ENCODE measurements at places on chromosomes 2 and 18.
A peak's percentile ranks its signal among the peaks of the same experiment; 100 is the strongest.

GRCh38 chr2:226671141-226671676 is 128.4 kb downstream of the IRS1 start:
- DNase-seq: no peak

DNA sequence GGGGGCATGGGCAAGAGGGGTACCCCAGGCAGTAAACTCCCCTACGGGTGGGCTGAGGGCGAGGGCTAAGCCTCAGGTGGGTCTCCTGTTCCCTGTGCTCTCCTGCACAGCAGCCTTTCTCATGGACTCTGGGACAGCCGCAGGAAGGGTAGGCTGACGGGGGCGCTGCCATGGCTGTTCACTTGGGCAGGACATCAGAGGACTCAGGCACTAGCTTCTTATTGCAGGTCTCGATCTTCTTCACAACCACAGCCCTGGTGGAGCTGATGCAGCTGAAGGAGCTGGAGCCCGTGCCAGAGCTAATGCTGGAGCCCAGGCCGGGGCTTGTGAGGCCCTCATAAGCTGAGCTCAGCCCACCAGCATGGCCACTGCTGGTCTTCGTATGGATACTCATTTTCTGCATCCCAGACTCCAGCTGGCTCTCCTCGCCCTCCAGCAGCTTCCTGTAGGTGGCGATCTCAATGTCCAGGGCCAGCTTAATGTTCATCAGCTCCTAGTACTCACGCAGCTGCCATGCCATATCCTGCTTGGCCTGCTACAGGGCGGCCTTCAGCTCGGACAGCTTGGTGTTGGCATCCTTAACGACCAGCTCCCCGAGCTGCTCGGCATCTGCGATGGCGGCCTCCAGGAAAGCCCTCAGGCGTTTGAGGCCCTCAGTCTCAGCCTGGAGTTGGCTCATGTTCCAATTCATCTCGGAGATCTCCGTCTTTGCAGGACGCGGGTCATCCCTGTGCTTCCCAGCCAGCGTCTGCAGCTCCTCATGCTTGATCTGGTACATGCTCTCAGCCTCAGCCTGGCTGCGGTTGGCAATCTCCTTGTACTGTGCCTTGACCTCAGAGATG is 359.8 kb upstream of the SETBP1 start:
- DNase-seq: no peak

- DNase-seq: peak; percentile 58
These were observed 97.6 kb upstream of the SEC11C start for GRCh38 chr18:59041819-59042815.

GRCh38 chr2:45008296-45009129 is 739 bp downstream of the SIX2 start:
- DNase-seq: no peak

DNA sequence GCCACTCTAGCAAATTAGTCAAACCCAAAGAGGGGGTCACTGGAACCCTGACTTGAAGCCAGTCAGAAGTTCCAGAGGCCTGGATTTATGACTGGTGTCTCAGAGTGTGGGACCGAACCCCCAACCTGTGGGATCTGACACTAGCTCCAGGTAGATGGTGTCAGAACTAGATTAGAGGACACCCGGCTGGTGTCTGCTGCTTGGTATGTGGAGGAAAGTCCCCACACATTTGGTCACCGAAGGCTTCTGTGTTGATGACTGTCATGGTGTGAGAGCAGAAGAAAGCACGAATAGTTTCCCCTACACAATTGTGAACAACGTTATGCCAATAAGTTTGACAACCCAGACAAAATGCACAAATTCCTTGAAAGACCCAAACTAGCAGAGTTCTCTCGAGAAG is 48.1 kb downstream of the B3GNT2 start:
- no peak for DNase-seq

GRCh38 chr18:48032876-48033789 is 102.7 kb upstream of the SMAD2 start:
- no peak for DNase-seq

GRCh38 chr2:136221026-136221425 is 103.1 kb upstream of the CXCR4 start:
- no peak for DNase-seq

DNA sequence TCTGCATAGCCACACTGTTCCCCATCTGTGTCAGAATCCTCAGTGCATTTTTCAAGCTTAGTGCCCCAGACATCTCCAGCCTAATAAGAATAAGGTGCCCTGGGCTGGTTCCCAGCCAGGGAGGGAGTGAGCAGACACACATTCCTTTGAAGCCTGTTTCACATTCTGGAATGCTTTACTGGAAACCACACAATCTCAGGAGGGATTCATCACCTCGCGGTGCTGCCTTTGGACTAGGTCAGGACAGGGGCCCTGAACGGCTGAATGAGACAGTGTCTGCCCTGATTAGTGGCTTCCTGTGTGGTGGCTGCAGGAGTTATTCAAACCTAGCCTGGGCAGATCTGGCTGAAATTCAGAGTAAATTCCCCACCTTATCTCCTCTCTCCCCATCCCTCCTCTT is 108.0 kb upstream of the LDAH start:
- no peak for DNase-seq

- no peak for DNase-seq
These were observed 129.2 kb downstream of the ETAA1 start for GRCh38 chr2:67526283-67526682.

DNA sequence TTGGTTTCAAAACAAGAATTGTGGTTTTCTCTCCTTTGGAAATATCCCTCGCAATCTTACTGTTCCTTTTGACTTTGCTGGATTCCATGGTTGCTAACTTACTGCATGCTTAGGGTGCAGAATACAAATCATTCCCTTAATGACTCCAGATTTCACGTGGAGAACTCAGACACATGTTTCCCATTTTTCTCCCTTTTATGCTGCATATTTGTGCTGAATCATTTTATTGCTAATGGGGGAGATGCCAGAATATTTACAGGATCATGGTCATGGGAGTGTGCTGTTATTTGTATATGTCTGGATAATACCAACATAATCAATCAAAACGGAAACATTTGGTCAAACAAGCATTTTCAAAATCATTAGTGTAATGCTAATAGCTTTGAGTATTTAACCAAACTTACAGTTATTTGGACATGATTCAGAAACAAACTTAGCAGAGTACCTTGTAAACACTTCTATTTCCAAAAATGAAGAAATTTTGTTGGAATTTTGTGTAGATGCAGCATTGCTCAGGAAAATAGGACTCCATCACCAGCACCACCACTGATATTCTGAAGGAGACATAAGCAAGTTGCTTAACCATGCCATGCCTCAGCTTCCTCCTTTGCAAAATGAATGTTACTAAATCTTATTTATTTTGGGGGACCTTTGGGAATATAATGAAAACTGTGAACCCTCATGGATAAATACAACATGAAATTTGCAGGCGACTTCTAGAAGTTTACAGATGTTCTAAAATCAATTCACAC is 122.5 kb upstream of the RND3 start:
- DNase-seq: no peak

DNA sequence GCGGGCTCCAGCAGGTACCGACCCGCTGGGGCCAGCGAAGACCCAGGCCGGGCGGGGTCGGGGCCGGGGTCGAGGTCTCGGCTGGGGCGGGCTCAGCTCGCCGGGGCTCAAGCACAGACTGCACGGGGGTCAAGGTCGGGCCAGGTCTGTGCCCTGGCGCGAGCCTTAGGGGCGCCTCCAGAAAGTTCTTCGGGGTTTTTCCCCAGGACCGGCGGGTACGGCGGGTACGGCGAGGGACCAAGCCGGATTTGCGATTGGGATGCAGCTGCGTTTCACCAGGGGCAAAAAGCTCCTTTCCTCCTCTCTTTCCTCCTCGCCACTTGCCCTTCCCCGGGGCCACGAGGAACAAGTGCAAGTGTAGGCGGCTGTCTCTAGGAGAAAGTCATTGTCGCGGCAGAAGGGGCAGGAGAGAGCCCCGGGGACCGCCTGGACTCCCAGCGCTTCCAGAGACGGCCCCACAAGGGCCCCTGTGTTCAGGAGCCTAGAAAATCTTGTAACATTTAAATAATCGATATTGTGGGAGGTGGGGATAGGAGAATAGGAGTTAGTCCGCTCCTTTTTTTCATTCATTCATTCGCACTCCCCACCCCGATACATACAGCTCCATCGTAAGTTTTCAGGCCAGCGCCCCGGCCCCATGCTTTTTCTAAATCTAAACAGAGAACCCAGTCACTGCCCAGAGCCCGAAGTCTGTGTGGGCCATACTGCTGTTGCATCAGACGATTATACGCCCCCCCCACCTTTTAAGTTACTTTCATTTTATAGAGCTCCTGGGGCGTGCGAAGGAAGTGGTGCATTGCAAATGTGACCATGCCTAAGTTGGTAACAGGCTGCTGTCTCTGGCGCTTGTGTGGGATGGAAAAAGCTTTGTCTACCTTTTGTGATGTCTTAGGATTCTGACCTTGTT is 679 bp downstream of the PMAIP1 start:
- no peak for DNase-seq

DNA sequence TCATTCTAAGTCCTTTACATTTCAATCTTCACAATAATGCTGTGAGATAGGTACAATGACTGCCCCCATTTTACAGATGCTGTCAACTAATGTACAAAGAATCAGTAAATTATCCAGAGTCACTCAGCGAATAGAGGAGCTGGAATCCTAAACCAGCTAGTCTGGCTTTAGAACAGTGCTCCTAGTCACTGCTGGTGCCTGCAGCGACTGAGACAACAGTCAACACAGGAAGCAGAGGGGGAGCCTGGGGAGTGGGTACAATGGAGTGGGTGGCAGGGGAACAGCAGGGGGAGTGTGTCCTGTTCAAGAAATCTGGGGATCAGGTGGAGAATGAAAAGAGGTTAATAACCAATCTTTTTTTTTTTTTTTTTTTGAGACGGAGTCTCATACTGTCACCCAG is 37.3 kb downstream of the CCDC93 start:
- DNase-seq: no peak

- no peak for DNase-seq
These were observed 83.4 kb downstream of the CALCRL start for GRCh38 chr2:187364696-187365095.

DNA sequence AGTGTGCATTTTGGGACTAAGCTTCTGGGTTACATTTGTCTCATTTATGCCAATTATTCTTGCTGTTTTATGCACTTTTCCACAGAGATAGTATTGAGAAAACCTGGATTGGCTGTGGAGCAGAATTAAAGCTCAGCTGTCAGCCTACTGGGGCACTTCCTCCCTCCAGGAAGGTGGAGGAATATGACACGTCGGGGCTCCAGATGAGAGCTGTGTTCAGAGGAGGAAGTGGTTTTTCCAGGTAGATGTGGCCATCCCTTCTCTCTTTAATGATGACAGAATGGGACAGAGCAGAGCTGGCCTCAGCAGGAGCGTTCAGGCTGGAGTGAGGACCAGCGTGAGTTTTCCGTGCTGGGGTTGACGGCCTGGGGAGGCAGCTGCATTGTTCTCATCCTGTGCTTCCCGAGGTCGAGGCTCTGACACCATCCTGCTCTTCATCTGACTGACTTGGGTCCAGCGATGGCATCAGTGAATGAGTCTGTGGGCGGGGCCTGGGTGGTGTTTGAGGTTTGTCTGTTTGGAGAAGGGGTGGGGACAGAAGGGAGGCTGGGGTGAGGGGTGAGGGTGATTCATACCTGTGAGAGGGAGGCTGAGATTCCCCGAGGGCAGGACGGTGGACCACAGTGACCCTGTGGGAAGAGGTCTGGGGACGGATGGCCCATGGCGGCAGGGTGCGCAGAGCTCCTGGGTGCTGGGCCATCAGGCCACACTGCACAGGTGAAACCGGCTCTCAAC is 207.0 kb downstream of the LDLRAD4 start:
- no peak for DNase-seq

DNA sequence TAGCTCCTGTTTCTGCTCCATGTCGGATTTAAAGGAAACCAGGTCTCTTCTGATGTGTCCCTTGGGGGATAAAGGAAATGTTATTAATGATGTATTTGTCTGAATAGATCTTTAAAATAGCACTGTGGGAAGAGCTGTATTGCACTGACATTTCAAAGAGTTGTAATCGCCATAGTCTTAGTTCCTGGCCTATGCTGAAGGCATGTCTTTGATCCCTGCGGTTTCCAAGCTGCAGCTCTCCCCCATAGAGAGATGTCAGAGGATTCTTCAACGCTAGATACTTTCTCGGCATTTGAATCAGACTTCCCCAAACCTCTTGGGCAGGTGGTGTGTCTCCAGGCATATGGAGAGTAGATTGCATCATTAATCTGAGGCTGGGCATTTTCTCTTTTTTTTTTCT is 40.4 kb downstream of the NAT8 start:
- no peak for DNase-seq

GRCh38 chr2:4077017-4077416 is 373.6 kb downstream of the DCDC2C start:
- no peak for DNase-seq

- DNase-seq: no peak
These were observed 43.1 kb upstream of the SLC39A10 start for GRCh38 chr2:195613922-195614321.
